ENCODE measurements at places on chromosomes 12 and 14. TPM values are rescaled to one million over a fixed set of nuclear protein-coding genes. Genes with fewer than 3 reads are reported as not detected.
A peak's percentile ranks its signal among the peaks of the same experiment; 100 is the strongest.

C3AR1 gene
- 17.7 TPM for total RNA-seq

SLC35F4 gene
- total RNA-seq, result not detected

TAS2R10 gene
- total RNA-seq, result 0.82 TPM

SSPN gene
- total RNA-seq, result 17.8 TPM

NUDT4 gene
- 127 TPM for total RNA-seq

RPAP3 gene
- 20.6 TPM for total RNA-seq

CFAP54 gene
- total RNA-seq, result 6.6 TPM

GRCh38 chr12:32104572-32105355 lies 1.9 kb upstream of the BICD1 start:
- no peaks in the 10 kb centered on the region for H3K27me3 ChIP-seq
- peaks cover 6% of the 10 kb centered on the region for H3K4me1 ChIP-seq
- DNase-seq, result no peak
- H3K27ac ChIP-seq, result no peak overlapping the region
- H3K36me3 ChIP-seq, result no peaks in the 10 kb centered on the region
- no peak overlapping the region for H3K4me3 ChIP-seq

GRCh38 chr12:96698965-96699364 lies 208.1 kb upstream of the NEDD1 start:
- H3K27ac ChIP-seq, result no peak overlapping the region
- no peaks in the 10 kb centered on the region for H3K4me1 ChIP-seq
- no peaks in the 10 kb centered on the region for H3K27me3 ChIP-seq
- no peaks in the 10 kb centered on the region for H3K36me3 ChIP-seq

DNA sequence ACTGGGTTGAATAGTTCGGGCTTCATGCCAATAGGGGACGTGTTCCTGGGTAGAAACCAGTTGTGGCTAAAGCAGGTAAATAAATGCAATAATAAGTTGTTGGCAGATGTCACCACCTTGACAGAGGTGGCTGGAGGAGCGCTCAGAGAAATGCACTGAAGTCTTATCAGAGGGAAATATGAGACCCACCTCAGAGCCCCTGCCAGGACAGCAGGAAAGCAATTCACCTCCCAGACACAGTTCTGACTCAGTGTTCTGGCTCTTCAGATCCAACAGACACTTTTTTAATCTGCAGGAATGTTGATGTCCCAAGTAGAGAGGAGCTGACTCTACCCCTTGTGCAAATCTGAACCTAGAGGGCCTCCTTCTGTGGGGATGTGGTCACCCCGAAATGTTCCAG lies 687.1 kb upstream of the FBXO33 start:
- H3K27ac ChIP-seq, result no peak overlapping the region
- no peak for DNase-seq
- no peaks in the 10 kb centered on the region for H3K36me3 ChIP-seq
- H3K27me3 ChIP-seq, result no peaks in the 10 kb centered on the region
- H3K4me3 ChIP-seq, result no peak overlapping the region

- no peaks in the 10 kb centered on the region for H3K27me3 ChIP-seq
- no peaks in the 10 kb centered on the region for H3K4me1 ChIP-seq
- H3K27ac ChIP-seq, result no peak overlapping the region
Measured at GRCh38 chr12:77130193-77130592, 64.8 kb upstream of the E2F7 start.

DNA sequence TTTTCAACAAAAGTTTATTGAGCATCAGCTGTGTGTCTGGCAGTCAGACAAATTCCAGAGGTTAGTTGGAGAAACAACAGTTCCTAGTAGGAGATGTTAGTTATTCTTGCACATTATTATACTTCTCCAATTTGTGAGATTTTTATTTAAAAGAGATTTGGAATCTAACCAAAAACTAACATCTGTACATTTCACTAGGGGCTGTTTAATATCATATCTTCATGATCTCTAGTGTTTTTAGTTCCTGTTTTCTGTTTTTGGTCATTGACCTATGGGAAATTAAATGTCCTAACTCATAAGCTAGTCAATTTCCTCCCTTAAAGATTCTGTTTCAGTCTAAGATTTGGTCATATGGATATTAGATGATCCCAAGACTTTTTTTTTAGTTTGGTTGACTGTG lies 34.1 kb upstream of the KLHDC2 start:
- no peaks in the 10 kb centered on the region for H3K27me3 ChIP-seq
- no peaks in the 10 kb centered on the region for H3K36me3 ChIP-seq
- H3K4me3 ChIP-seq, result no peak overlapping the region
- no peak overlapping the region for H3K27ac ChIP-seq
- no peaks in the 10 kb centered on the region for H3K4me1 ChIP-seq

GRCh38 chr12:69623970-69624369 lies 13.3 kb upstream of the LRRC10 start:
- H3K27me3 ChIP-seq, result no peaks in the 10 kb centered on the region
- no peak for DNase-seq
- no peaks in the 10 kb centered on the region for H3K36me3 ChIP-seq

GRCh38 chr14:81940651-81941050 lies 407.0 kb upstream of the SEL1L start:
- no peaks in the 10 kb centered on the region for H3K4me1 ChIP-seq
- H3K4me3 ChIP-seq, result no peak overlapping the region
- H3K36me3 ChIP-seq, result no peaks in the 10 kb centered on the region
- no peaks in the 10 kb centered on the region for H3K27me3 ChIP-seq

DNA sequence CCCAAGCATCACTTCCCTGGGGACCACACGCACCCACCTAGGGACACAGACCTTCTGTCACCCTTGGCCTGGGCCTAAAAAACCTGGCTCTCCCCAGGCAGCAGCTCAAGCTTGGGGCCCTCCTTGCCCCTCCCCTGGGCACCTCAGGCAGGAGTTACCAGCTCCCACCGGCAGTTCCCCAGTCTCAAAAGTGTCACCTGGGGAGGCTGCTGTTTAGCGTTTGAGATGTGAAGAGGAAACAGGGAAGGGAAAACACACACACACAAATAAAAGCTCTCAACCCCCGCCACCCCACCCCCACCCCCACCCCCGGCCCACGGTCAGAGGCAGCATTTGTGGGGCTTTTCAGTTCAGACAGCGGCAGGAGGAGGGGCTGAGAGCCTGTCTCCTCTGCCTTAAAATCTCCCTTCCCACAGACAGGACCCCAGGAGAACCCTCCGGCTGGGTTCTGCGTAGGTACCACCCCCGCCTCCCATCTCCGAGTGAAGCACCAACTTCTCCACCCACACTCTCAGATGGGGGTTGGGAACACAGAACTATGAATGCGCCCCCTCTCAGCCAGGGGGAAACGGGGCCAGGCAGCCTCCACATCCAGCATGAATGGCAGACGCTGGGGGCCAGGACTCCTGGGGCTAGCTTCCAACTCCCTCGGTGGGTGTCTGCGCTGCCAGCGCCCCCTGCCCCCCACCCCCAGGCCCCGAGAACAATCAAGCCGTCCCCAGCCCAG lies 3.0 kb downstream of the NCOR2 start:
- peaks cover 19% of the 10 kb centered on the region for H3K4me1 ChIP-seq
- no peak overlapping the region for H3K4me3 ChIP-seq
- no peaks in the 10 kb centered on the region for H3K36me3 ChIP-seq
- no peak for DNase-seq
- no peaks in the 10 kb centered on the region for H3K27me3 ChIP-seq

DNA sequence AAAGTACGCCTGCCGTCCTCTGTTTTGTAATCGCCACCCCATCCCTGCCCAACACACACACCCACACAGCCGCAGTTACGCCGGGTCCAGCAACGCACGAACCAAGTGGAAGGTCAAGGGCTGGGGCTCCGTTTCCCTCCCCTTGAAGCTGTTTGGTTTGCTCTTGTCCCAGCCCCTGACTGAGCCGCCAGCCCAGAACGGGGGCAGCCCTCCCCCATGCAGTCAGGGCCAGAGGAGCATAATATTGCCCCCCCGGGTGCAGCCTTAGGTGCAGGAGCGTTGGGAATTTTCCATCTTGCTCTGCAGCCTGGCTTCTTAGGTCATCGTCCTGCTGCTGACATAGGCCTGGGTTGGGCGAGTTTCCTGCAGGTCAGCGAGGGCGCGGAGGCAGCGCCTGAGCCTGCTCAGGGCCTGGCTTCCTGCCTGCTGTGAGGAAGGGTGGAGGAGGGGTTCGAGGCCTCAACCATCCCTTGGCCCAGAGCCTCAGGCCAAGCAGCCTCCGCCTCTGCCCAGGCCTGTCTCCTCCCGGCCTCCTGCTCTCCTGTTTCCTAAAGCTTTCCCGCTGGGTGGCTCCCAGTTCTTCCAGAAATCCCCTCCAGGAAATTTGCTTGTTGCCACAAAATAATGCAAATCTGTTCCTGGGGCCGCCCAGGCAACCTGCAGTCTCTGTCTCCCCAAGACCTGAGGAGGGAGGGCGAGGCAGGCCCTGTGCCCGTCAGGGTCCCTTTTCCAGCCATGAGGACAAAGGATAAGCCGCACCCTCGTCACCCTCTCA lies 44.5 kb downstream of the PSMA6 start:
- no peaks in the 10 kb centered on the region for H3K36me3 ChIP-seq
- peaks cover 65% of the 10 kb centered on the region for H3K4me1 ChIP-seq
- H3K27ac ChIP-seq, result peak overlapping the region; percentile 96
- H3K27me3 ChIP-seq, result no peaks in the 10 kb centered on the region
- DNase-seq, result peak; percentile 70
- peak overlapping the region; percentile 14 for H3K4me3 ChIP-seq

- H3K4me3 ChIP-seq, result no peak overlapping the region
- peak; percentile 40 for DNase-seq
- no peaks in the 10 kb centered on the region for H3K36me3 ChIP-seq
- H3K27ac ChIP-seq, result no peak overlapping the region
Measured at GRCh38 chr14:71574976-71575375, 357.3 kb upstream of the RGS6 start.

- no peak overlapping the region for H3K27ac ChIP-seq
- peaks cover 15% of the 10 kb centered on the region for H3K4me1 ChIP-seq
- no peak overlapping the region for H3K4me3 ChIP-seq
- H3K27me3 ChIP-seq, result no peaks in the 10 kb centered on the region
- DNase-seq, result no peak
- no peaks in the 10 kb centered on the region for H3K36me3 ChIP-seq
Measured at GRCh38 chr12:69243099-69244084, 4.0 kb downstream of the CPSF6 start.

DNA sequence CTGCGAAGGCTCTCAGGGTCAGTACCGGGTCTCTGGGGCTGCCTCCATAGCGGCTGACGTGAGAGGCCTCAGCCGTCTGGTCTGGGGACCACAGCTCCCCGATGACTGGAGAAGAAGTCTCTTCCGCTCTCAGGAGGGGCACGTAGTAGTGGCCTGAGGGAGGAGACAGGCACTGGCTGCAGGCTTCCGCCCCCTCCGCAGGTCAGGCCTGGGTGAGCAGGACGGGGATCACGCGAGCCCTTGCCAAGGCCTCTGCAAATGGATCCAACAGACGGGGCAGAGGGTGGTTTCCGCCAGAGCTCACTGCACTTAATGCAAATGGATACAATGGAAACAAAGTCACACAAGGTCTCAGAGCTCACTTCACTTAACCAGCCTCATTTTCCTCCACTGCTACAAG lies 24.7 kb downstream of the ANKLE2 start:
- H3K36me3 ChIP-seq, result peaks cover 85% of the 10 kb centered on the region
- no peaks in the 10 kb centered on the region for H3K4me1 ChIP-seq
- H3K4me3 ChIP-seq, result no peak overlapping the region
- peak; percentile 52 for DNase-seq
- H3K27ac ChIP-seq, result no peak overlapping the region

DNA sequence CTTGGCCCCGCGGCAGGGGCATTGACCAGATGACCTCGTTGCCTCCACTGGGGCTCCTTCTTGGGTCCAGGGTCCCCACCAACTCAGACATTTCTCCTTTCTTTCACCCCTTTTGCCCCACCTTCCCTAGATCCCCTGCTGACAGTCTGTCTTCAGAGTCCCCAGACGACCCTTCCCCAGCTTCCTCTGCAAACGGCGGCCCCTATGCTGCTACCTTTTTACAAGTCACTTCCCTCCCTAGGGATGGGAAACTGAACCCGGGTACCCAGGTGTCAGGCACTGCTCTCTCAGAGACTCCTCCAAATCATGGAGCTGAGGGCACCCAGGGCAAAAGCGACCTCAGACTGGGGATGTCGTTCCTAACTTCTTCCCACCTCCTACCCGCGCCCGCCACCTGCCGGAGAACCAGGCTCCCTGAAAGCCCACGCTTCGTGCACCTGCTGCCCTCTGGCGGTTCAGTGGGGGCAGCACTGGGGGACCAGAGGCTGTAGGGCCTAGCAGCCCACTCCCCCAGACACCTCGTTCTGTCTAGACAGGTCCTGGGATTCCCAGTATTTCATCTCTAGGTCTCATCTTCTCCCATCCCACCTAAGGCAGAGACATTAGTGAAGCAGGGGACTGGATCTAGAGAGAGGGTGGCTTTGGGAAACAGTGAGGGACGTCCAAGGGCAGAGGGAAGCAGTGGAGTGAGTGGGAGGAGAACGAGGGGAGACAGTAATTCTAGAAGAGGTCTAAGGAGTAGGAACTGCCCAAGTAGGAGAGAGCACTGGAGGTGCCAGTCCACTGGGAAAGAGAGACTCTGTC lies 4.9 kb downstream of the ZNF385A start:
- H3K4me1 ChIP-seq, result no peaks in the 10 kb centered on the region
- H3K36me3 ChIP-seq, result no peaks in the 10 kb centered on the region
- peak; percentile 95 for DNase-seq

DNA sequence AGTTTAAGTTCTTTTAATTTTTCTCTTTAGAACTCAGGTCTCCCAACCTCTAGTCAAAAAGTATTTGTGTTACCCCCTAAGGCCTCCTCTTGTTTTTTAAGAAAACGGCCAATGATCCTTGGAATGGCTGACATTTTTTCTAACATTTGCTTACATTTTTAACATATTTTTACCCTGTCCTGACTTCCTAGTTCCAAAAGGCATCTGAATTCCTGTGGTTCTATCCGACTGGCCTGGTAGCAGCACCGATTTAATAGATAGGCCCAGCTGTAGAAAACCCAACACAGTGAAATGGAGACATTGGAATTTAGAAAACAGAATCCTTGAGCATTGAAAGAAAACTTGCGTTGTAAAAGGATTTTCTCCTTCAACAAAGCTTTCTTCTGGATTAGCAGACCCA lies 134.7 kb upstream of the GSC start:
- no peaks in the 10 kb centered on the region for H3K4me1 ChIP-seq
- no peaks in the 10 kb centered on the region for H3K36me3 ChIP-seq
- no peak overlapping the region for H3K27ac ChIP-seq
- H3K27me3 ChIP-seq, result no peaks in the 10 kb centered on the region
- H3K4me3 ChIP-seq, result no peak overlapping the region

DNA sequence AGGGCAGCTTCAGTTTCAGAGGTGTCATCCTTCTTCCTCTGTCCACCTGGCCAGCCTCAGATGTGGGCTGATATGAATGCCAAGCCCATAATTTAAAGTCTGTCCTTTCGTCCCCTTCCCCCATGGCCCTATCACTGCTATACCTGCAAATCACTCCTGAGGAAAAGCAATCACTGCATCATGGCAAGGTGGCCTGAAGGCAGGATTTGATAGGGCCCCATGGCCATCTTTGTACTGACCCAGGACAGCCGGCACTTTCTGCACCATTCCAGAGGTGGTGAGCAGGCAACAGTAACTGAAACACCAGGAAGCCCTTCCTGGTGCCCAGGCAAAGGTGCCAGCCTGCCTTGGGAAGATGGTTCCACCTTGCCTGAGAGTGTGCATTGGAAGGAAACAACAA lies 60.8 kb downstream of the ANO2 start:
- H3K27me3 ChIP-seq, result no peaks in the 10 kb centered on the region
- H3K27ac ChIP-seq, result no peak overlapping the region
- H3K36me3 ChIP-seq, result no peaks in the 10 kb centered on the region
- no peak overlapping the region for H3K4me3 ChIP-seq

- H3K27ac ChIP-seq, result no peak overlapping the region
- no peak overlapping the region for H3K4me3 ChIP-seq
- DNase-seq, result no peak
- no peaks in the 10 kb centered on the region for H3K36me3 ChIP-seq
- no peaks in the 10 kb centered on the region for H3K27me3 ChIP-seq
Measured at GRCh38 chr14:74586681-74587362, 25.2 kb downstream of the LTBP2 start.

GRCh38 chr12:54420766-54421144 lies 1.7 kb upstream of the ITGA5 start:
- H3K36me3 ChIP-seq, result no peaks in the 10 kb centered on the region
- no peak overlapping the region for H3K27ac ChIP-seq
- H3K4me1 ChIP-seq, result peaks cover 7% of the 10 kb centered on the region
- no peaks in the 10 kb centered on the region for H3K27me3 ChIP-seq
- DNase-seq, result no peak
- H3K4me3 ChIP-seq, result no peak overlapping the region

All from kidney (tissue), 22 donors.